ENCODE measurements at places on chromosomes 4 and X. TPM values are rescaled to one million over a fixed set of nuclear protein-coding genes. Genes with fewer than 3 reads are reported as not detected.

DNA sequence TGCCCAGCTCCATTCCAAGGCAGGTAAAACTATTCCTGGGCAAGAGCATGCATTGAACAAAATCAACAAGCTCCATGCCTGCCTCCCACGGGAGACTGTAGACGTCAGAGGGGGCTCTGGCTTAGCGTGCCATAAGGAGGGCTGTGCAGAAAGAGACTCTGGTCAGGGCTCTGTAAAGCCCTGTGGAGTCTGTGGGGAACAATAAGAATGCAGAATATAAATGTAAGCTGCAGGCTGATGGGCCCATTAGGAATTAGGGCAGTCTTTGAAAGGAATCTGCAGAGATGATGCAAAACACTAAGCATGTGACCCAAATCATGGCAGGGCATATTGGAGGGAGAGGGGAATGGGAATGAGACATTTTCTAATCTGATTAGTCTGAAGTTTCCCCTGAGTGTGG is 170.3 kb downstream of the EFHC2 start:
- no peak for DNase-seq

- no peak for DNase-seq
Measured at GRCh38 chrX:53288189-53288588, 6.8 kb upstream of the IQSEC2 start.

DNA sequence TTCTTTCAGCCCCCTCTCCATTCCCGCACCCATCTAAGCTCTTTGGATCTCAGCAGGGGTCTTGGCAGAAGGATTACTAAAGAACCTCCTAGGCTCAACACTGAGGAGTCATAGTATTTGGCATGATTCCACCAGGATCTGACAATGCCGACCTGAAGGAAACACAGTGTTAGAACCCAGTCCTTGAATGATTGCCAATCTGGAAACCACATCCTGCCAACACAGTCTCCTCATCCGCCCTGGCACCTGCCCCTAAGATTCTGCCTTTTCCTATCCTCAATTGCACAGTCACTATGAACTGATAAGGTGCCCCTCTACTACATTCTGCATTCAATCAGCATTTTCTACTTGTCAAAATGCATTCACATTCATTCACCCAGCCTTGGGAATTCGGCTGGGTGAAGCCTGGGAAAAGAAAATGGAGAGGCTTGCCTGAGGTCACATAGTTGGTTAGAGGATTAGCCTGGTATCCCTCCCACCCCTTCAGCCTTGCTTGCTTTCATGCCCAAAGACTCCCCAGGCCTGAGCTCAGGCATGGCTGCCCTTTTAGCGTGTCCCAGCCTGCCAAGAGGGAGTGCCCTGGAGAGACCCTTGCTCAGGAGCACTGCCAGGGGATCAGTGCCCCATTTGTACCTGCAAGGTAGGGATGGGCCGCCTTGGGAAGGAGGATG is 2.2 kb upstream of the CLDN2 start:
- no peak for DNase-seq

The APLN gene
- 1.1 TPM for total RNA-seq

The SSX2 gene
- 0.31 TPM for total RNA-seq

GRCh38 chr4:106315476-106315967 is 487 bp downstream of the TBCK start:
- no peak for DNase-seq

The AREG gene
- total RNA-seq = 0.54 TPM

GRCh38 chr4:57445686-57446085 is 335.5 kb upstream of the IGFBP7 start:
- no peak for DNase-seq

The HSFX3 gene
- total RNA-seq = not detected

- no peak for DNase-seq
Measured at GRCh38 chrX:9482408-9482807, 17.6 kb downstream of the TBL1X start.

- DNase-seq = no peak
Measured at GRCh38 chr4:160370046-160370445, 1267.2 kb downstream of the RAPGEF2 start.

DNA sequence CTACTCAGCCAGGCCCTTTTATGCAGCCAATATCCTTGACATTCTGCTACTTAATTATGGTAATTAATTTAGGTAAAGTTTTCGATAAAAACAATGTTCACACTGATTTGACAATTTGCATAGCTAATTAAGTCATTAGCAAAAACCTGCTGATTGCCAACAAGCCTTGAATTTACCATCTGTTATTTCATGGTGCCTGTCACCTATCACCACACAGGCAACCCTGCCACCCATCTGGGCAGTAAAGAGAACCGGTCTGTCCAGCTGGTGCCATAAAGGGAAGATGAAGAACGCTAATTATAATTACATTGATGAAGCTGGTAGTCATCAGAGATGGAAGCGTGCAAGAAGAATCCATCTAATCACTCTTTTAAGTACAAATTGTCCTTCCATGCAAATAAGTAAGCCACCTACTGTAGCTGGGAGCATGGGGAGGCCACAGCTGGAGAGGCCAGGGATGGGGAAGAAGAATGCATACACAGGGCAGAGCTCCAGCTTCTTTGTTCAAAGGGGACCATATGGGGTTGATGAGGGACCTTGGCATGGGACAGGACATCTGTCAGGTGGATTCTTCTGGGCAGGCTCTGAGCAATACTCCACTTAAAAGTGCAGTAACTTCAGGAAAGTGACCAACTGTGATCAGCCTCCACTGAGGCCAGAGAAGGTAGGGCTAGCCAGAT is 277.3 kb upstream of the TAPT1 start:
- DNase-seq = no peak

The FBXW7 gene
- 16.2 TPM for total RNA-seq

The GABRB1 gene
- not detected for total RNA-seq

The SSX4 gene
- 0.15 TPM for total RNA-seq

The CLGN gene
- 5.4 TPM for total RNA-seq

The NXF2B gene
- not detected for total RNA-seq

The KIT gene
- 1.5 TPM for total RNA-seq

The P2RY10 gene
- not detected for total RNA-seq

DNA sequence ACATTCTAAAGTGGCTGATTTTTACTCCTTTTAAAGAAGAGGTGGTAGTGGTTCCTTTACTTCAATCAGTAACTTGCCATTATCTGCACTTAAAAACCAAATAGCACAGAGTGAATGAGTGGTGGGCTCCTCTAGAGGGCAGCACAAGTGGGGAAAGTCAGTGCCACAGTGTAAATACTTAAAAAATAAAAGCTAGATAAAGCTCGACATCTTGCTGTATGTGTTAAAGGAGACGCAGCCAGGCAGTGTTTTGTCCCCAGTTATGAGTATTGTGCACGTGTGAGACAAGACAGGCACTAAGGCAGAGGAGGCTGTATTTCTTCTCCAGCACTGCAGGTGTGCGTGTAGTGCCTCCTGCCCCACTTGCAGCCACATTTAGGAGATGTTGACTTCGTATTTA is 24.6 kb downstream of the NAP1L5 start:
- no peak for DNase-seq

The TCP11X2 gene
- not detected for total RNA-seq

- no peak for DNase-seq
Measured at GRCh38 chrX:20567108-20567507, 300.4 kb upstream of the RPS6KA3 start.

GRCh38 chr4:23789762-23790161 is 100.1 kb downstream of the PPARGC1A start:
- no peak for DNase-seq

GRCh38 chrX:39905946-39906345 is 191.8 kb downstream of the BCOR start:
- no peak for DNase-seq

DNA sequence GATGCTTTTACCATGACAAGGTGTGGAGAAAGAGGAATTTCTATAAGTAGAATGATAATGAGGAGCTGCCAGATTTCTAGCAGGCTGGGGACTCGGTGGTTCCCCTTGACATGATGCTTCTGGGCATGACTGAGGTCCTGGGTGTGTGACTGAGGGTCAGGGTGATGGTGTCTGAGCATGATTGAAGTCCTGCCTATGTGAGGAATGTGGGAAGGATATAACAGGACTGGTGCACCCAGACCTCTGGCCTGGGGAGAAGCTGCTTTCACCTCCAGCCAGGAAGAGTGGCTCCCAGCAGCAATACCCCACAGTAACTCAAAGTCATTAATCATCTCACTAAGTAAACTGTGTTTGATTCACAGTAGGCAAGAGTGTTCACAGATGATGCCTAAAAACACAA is 17.4 kb downstream of the SORBS2 start:
- DNase-seq = no peak

GRCh38 chrX:38898261-38898660 is 97.0 kb downstream of the MID1IP1 start:
- DNase-seq = no peak

DNA sequence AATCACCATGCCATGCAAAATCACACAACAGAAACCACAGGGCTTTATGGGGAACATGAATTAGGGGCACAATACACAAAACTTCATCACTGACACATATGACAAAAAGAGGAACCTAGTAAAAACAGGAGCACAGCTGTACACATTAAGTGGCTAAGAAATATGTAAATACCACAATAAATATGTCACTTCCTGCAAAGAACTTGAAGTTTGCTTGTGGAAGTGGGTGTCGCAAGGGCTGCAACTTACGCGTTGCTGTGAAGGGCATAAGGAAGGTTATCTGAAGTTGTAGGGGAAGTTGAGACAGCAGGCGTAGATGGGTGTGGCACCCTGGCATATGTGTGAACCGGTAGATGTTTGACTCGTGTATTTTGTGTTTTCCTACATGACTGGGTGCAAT is 42.4 kb downstream of the CLCN4 start:
- DNase-seq = no peak
